ENCODE measurements at places on chromosomes 7 and 10.

DNA sequence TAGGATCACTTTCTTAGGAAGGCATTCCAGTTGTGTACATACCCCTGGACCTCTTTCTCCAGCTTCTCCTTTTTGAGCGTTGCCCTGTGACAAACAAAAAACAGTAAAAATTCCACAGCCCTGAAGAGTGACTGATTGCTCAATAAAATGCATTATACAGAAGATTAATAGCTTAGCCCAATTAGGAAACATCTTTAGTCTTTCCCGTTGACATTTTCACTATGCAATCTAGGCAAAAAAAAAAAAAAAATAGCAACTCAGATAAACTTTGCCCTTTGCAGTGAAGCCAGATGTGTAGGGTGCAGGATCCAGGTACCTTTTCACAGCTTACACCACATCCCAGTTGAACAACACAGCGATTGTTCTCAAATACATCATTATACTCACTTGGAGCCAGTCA lies 17.9 kb downstream of the COL28A1 start:
- no peak for DNase-seq

DNA sequence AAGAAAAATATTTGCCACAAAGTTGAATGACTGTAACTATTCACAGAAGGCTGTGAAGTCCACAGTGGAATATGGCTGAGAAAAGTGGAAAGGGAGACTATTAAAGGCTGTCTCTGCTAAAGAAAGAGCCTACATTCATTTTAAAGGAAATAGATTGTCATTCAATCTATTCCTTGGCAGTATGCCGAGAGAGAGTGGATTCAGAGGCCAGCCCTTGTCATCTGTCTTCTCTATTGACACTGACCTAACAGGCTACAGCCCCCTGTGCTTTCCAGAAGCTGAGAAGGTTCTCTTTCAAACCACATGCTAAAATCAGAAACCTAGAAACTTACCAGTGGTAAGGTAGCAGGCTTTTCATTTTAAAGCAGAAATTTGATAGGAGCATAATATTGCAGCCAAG lies 12.1 kb downstream of the ODAD2 start:
- DNase-seq = no peak

GRCh38 chr7:135193615-135194081 lies 17.7 kb downstream of the WDR91 start:
- DNase-seq = no peak

GRCh38 chr7:74289659-74290552 lies 699 bp downstream of the CLIP2 start:
- DNase-seq = no peak

GRCh38 chr10:110151467-110151866 lies 55.9 kb upstream of the MXI1 start:
- DNase-seq = no peak

DNA sequence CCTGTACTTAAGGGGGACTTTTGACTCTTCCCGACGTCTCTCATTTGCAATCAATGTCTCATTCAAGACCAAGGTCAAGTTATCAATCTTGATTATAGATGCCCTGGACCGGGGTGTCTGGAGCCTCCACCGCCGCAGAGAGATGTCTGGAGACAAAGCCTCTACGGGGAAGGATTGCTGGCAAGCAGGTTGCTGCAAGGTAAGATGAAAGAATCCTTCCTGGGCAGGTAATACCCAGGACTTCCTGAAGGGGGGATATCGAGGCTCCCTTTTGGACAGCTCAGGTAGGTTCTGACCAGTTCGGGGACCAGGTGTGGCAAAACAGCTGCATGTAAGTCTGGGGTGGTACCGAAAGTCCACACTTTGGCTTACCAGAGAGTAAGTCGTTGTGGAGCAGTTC lies 12.5 kb upstream of the CUX1 start:
- no peak for DNase-seq

GRCh38 chr10:26215396-26215934 lies 1.1 kb upstream of the GAD2 start:
- DNase-seq = no peak

DNA sequence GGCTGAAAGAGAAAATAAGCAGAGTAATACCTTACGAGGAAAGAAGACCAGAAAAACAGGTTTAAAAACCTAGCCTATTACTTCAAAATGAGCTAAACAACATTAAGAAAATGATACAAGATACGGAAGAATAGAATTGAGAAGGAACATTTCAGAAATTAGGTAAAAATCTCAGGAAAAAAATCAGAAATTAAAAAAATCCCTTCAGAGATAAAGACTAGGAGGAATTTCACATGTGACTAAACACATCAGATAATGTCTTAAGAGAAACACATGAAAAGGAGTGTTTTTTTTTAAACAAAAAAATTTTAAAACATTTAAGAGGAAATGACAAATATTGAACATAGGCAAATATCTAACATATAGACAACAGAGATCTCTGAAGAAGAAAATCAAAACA lies 33.3 kb downstream of the TNPO3 start:
- DNase-seq = no peak

DNA sequence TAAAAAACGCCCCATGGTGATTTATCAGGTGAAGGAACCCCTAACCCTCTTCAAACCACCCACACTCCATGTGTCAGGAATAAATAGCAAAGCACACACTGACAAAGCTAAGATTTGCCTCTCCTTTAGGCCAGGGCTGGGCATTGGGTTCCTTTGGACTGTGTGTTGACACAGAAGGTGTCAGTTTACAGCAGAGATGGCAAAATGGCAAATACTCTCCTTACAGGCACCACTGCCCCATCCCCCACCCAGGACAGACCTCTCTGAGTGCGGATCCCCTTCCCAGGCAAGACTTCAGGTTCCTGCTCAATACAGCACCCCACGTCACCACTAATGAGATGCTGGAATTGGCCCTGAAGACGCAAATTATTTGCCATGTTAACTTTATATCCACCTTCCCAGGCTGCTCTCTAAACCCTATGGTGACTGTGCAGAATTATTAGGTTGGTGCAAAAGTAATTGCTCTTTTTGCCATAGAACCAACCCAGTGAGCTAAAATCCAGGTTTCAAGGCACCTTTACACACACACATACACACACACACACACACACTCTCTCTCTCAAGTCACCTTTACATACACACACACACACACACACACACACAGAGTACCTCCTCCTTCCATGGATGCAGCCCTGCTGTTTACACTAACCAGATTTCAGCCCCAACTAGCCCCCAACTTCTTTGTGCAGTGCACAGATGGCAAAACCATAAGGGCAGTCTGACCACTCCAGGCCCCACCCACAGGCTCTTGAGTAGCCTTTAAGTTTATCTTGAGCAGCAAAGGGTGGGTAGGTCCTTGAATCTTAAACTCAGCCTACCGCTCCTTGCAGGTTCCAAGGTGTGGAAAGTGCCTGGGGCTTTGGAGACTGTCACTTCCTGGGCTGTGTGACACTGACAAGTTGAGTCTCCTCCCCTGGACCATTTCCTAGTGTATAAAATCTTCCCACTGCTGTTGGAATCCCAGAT lies 4.0 kb upstream of the ZCCHC24 start:
- no peak for DNase-seq

- no peak for DNase-seq
These were observed 296.2 kb upstream of the MGMT start for GRCh38 chr10:129170812-129171211.

GRCh38 chr10:27514243-27514642 lies 10.1 kb downstream of the RAB18 start:
- DNase-seq = no peak

DNA sequence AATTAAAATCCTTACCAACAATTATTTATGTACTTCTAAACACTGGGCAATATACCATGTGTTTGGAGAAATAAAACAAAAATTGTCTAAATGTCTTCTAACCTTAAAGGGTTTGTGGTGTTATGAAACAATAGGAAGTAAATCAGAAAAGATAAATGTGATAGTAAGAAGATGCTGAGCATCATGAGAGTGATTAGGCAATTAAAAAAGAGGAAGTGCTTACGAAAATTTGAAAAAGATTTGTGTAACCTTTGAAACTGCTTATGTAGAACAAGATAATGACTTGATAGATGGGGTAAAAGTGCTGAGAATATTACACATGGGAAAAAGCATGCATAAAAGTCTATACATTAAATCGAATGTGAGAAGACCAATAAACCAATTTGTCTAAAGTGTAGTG lies 573.4 kb upstream of the CNTNAP2 start:
- no peak for DNase-seq

GRCh38 chr10:87733081-87733480 lies 73.4 kb downstream of the PAPSS2 start:
- no peak for DNase-seq

GRCh38 chr10:58512491-58513187 lies at the start of gene BICC1:
BICC1 (plus strand) TSS chr10:58512872; CDS start chr10:58513144, 272 bp downstream.
- no peak for DNase-seq

- no peak for DNase-seq
These were observed 737.8 kb downstream of the LRMDA start for GRCh38 chr10:76169246-76169645.

GRCh38 chr7:70779321-70779720 lies 352.6 kb upstream of the GALNT17 start:
- DNase-seq = no peak

GRCh38 chr7:148584154-148584827 lies 6.3 kb upstream of the C7orf33 start:
- DNase-seq = no peak

DNA sequence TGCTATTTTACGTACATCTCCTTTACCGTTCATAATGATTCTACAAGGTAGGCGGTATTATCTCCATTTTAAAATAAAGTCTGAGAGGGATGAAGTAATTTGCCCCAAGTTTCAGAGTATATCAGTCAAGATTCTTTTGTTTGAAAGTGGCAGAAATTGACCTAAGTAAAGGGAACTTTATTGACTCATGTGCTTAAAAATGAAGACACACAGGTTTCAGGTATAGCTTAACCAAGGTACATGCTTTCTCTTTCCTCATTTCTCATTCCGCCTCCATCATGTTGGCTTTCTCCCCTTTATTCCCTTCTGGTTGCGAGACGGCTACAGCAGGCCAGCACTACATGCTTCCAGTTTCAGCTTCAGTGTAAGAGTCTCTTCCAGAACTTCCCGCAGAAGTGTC lies 77.5 kb downstream of the NOC3L start:
- no peak for DNase-seq

DNA sequence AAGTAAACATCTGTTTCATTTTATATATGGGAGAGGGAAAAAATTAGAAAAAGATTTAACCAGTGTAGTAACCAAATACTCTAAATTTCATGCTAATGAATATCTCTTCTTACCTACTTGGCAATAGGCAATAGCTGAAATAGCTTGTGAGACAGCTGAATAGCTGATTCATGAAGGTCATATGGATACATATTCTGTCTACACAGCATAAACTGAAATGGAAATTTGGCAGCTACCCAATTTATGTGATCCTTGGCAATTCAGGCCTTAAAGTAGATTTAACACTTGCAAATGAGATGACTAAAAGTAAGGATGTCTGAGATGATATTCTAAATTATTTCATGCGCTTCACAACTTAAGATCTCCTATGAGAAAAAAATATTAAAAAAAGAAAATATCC lies 261.2 kb upstream of the SEMA3A start:
- no peak for DNase-seq

GRCh38 chr10:34015700-34016099 lies 681.2 kb upstream of the NRP1 start:
- no peak for DNase-seq
